ENCODE measurements at places on chromosomes 12 and 14.

DNA sequence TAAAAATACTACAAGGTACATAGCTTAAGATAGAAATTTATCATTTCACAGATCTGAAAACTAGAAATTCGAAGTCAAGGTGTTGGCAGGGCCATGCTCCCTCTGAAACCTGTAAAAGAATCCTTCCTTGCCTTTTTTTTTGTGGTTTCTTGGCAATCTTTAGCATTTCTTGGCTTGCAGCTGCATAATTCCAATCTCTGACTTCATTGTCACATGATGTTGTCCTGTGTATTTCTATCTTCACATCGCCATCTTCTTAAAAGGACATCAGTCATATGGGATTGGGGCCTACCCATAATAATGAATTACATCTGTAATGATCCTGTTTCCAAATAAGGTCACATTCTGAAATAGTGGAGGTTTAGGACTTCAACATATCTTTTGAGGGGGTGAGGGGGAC lies 250.4 kb downstream of the TMTC2 start:
- DNase-seq = no peak
- no peak overlapping the region for H3K4me3 ChIP-seq
- peaks cover 18% of the 10 kb centered on the region for H3K4me1 ChIP-seq
- H3K27ac ChIP-seq = no peak overlapping the region
- H3K27me3 ChIP-seq = no peaks in the 10 kb centered on the region
- H3K36me3 ChIP-seq = peaks cover 5% of the 10 kb centered on the region

GRCh38 chr12:62656591-62657362 lies 190.2 kb downstream of the MON2 start:
- DNase-seq = no peak
- H3K4me1 ChIP-seq = peaks cover 26% of the 10 kb centered on the region
- H3K27ac ChIP-seq = no peak overlapping the region
- H3K36me3 ChIP-seq = peaks cover 11% of the 10 kb centered on the region
- peaks cover 2% of the 10 kb centered on the region for H3K27me3 ChIP-seq

DNA sequence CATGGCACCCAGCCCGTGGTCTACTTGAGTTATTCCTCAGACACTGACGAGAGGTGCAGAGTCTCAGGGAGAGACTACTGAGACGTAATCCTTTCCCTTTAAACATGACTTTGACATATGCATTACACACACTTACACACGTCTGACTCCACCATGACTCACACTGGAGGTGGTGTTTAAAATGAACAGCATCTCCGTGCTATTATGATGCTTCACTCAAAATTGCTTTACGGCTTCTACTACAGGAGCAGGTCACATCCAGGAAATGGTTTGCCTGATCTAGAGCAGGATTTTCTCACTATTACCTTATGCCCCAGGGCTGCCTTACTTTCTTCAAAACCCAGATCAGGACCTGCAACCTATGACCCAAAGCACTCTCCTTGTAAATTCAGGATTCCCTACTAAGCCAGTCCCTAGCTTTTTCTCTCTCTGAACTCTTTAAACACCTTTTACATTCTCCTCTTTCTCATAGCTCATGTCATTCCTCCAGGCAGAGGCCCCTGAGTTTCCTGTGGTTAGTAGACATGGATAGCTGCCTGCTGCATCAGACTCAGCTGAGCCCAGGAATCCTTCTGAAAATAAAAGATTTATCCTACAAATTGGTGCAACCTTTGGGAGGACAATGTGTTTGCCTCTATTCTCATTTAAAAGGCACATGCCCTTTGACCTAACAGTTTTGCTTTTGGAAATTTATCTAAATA lies 31.2 kb downstream of the TMCC3 start:
- no peaks in the 10 kb centered on the region for H3K27me3 ChIP-seq
- no peak overlapping the region for H3K4me3 ChIP-seq

GRCh38 chr12:93198086-93198485 lies 179.6 kb upstream of the NUDT4 start:
- H3K36me3 ChIP-seq = peaks cover 5% of the 10 kb centered on the region
- H3K4me3 ChIP-seq = no peak overlapping the region
- H3K27me3 ChIP-seq = no peaks in the 10 kb centered on the region
- H3K4me1 ChIP-seq = peaks cover 51% of the 10 kb centered on the region
- H3K27ac ChIP-seq = peak overlapping the region; percentile 28

GRCh38 chr12:132713123-132713522 lies 2.5 kb downstream of the PGAM5 start:
- H3K4me3 ChIP-seq = no peak overlapping the region
- no peak overlapping the region for H3K27ac ChIP-seq
- H3K36me3 ChIP-seq = peaks cover 6% of the 10 kb centered on the region
- peaks cover 4% of the 10 kb centered on the region for H3K4me1 ChIP-seq
- no peak for DNase-seq

DNA sequence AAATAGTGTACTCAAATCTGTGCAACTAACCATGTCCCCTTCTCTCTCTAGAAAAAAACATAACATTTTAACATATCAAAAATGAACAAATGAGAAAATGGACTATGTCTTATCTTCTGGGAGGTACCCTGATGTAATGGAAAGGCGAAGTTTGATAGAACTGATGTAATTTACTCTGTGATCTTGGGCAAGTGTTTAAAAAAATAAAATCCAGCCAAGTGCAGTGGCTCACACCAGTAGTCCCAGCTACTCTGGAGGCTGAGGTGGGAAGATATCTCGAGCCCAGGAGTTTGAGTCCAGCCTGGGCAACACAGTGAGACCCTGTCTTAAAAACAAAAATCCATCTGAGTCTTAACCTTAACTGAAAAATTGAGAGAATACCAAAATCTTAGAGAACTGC lies 35.8 kb upstream of the CFL2 start:
- DNase-seq = no peak
- no peaks in the 10 kb centered on the region for H3K27me3 ChIP-seq
- H3K36me3 ChIP-seq = peaks cover 11% of the 10 kb centered on the region
- no peak overlapping the region for H3K4me3 ChIP-seq
- peaks cover 4% of the 10 kb centered on the region for H3K4me1 ChIP-seq
- H3K27ac ChIP-seq = peak overlapping the region; percentile 68

DNA sequence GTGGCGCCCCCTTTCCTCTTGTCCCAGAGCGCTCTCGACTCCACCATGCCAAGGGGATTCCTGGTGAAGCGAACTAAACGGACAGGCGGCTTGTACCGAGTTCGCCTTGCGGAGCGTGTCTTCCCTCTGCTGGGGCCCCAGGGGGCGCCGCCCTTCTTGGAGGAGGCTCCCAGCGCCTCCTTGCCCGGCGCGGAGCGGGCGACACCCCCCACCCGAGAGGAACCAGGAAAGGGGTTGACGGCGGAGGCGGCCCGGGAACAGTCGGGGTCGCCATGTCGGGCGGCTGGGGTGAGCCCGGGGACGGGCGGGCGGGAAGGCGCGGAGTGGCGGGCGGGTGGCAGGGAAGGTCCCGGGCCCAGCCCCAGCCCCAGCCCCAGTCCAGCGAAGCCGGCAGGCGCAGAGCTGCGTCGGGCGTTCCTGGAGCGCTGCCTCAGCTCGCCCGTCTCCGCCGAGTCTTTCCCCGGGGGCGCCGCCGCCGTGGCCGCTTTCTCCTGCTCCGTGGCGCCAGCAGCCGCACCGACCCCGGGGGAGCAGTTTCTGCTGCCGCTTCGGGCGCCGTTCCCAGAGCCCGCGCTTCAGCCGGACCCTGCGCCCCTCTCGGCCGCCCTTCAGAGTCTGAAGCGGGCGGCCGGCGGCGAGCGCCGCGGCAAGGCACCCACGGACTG lies 376 bp downstream of the INSM2 start:
- H3K4me3 ChIP-seq = peak overlapping the region; percentile 57
- H3K27me3 ChIP-seq = peaks cover 78% of the 10 kb centered on the region
- DNase-seq = no peak

DNA sequence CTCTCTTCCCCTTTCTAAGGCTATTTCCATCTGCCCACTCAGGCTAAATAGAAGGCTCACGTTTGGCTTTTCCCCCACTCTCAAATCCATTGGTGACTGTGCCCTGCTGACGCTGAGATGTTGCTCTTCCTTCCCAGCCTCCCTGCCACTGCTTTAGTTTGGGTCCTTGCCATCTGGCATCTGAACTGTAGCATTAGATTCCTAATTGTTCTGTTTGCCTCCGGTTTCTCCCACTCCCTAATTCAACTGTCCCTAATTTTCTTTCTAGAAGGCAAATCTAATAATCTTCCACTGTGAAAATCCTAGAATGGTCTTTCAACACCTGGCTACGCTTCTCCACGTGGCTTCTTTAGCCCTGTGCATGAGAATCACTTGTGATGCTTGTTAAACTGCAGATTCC lies 37.6 kb upstream of the SMOC1 start:
- H3K4me1 ChIP-seq = no peaks in the 10 kb centered on the region
- no peak overlapping the region for H3K4me3 ChIP-seq
- H3K27ac ChIP-seq = no peak overlapping the region
- no peak for DNase-seq

GRCh38 chr12:93825931-93826555 lies 148.9 kb downstream of the CRADD start:
- H3K27ac ChIP-seq = peak overlapping the region; percentile 74
- no peaks in the 10 kb centered on the region for H3K36me3 ChIP-seq
- no peaks in the 10 kb centered on the region for H3K4me1 ChIP-seq
- H3K27me3 ChIP-seq = no peaks in the 10 kb centered on the region
- DNase-seq = no peak

DNA sequence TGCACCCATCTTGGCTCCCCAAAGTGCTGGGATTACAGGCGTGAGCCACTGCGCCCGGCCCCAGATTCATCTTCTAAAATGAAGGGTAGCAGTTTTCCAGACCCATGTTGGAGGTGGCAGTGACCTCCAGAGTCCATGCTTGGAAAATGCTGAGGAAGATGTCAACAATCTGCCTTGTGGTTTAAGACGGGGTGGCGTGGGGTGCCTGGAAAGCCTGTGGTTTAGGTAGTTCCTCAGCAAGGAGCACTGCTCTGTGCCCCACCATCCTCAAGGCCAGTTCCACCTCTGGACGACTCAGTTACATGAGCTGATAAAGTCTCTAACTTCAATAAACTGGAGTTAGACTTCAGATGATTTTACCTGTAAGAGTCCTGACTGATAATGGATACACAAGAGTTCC lies 48.6 kb downstream of the DRAM1 start:
- peaks cover 2% of the 10 kb centered on the region for H3K4me1 ChIP-seq
- peaks cover 1% of the 10 kb centered on the region for H3K36me3 ChIP-seq
- no peak overlapping the region for H3K4me3 ChIP-seq
- no peak overlapping the region for H3K27ac ChIP-seq
- DNase-seq = no peak

DNA sequence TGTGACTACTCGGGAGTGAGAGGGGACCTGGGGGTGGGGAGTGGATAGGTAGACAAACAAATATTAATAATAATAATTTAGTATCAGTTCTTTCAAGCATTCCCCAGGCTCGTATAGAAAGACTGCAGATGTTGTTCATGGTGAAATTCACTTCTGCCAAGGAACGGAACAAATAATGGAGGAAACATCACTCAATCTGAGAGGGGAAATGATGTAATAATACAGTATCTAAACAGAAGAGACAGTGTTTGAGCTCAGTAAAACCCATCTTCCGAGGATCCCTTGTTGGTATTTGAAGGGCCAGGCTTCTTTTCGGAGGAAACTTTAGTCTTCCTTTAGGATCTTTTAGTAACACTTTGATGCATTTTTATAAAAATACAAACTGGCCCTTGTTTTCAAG lies 114.2 kb downstream of the KCNK10 start:
- no peak overlapping the region for H3K27ac ChIP-seq
- H3K4me1 ChIP-seq = peaks cover 5% of the 10 kb centered on the region
- DNase-seq = no peak
- H3K36me3 ChIP-seq = no peaks in the 10 kb centered on the region
- H3K4me3 ChIP-seq = no peak overlapping the region

- DNase-seq = no peak
- no peak overlapping the region for H3K4me3 ChIP-seq
- H3K36me3 ChIP-seq = no peaks in the 10 kb centered on the region
- no peak overlapping the region for H3K27ac ChIP-seq
- H3K4me1 ChIP-seq = peaks cover 25% of the 10 kb centered on the region
Observed at GRCh38 chr14:69010648-69011047, 31.5 kb upstream of the ACTN1 start.

GRCh38 chr14:77559381-77559780 lies 57.1 kb downstream of the SPTLC2 start:
- no peaks in the 10 kb centered on the region for H3K27me3 ChIP-seq
- DNase-seq = no peak
- peaks cover under 1% of the 10 kb centered on the region for H3K4me1 ChIP-seq
- H3K4me3 ChIP-seq = no peak overlapping the region
- H3K36me3 ChIP-seq = peaks cover 36% of the 10 kb centered on the region

GRCh38 chr14:58690801-58691516 lies 53.2 kb downstream of the DACT1 start:
- H3K4me3 ChIP-seq = no peak overlapping the region
- no peak for DNase-seq
- no peaks in the 10 kb centered on the region for H3K27me3 ChIP-seq
- H3K36me3 ChIP-seq = peaks cover 7% of the 10 kb centered on the region
- peaks cover 9% of the 10 kb centered on the region for H3K4me1 ChIP-seq
- H3K27ac ChIP-seq = no peak overlapping the region

- H3K27me3 ChIP-seq = no peaks in the 10 kb centered on the region
- H3K4me3 ChIP-seq = no peak overlapping the region
- no peak for DNase-seq
- H3K27ac ChIP-seq = no peak overlapping the region
Observed at GRCh38 chr14:99329711-99330315, 57.8 kb upstream of the BCL11B start.

- H3K4me1 ChIP-seq = peaks cover 28% of the 10 kb centered on the region
- peak overlapping the region; percentile 5 for H3K27ac ChIP-seq
- peak overlapping the region; percentile 51 for H3K4me3 ChIP-seq
Observed at GRCh38 chr14:61188978-61189808, 91.9 kb downstream of the TMEM30B start.

Data from mesothelial cell of epicardium (in vitro differentiated cells).